ENCODE measurements at places on chromosomes 5 and 9.

- no peak for DNase-seq
Measured at GRCh38 chr5:15004506-15004905, 132.9 kb upstream of the ANKH start.

- no peak for DNase-seq
Measured at GRCh38 chr5:15715967-15716366, 216.0 kb downstream of the FBXL7 start.

GRCh38 chr9:37950561-37950960 is 46.6 kb upstream of the SLC25A51 start:
- DNase-seq = no peak

DNA sequence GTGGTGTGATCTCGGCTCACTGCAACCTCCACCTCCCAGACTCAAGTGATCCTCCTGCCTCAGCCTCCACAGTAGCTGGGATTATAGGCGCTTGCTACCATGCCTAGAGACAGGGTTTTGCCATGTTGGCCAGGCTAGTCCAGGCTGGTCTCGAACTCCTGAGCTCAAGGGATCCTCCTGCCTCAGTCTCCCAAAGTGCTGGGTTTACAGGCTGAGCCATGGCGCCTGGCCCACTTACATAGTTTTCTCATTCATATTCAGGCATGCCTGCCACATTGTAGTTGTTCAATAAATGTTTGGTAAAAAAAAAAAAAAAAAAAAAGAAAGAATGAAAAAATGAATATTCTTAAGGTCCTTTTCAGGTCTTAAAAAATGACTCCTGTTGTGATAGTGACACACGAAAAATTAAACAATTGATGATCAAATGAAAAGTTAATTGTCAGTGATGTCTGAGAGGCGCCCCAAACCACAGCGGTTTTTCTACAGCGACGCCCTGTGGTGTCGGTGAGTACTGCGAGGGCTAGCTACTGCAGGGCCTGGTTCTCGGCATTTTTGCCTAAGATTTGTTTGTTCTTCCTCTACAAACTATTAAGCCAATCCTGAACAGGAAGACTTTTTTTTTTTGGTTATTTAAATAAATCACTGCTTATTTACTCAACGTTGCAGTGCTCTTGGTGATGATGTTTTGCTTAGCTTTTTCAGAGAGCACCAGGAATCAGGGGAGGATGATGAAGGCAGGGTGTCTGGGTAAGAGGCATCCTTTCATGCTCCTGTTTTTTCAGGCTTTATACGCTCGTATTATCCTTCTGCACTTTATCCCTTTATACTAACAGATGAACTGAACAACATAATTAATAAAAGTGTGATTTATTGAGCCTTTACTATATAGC is 67.0 kb upstream of the DPYSL3 start:
- DNase-seq = peak; percentile 53

- DNase-seq = no peak
Measured at GRCh38 chr9:123615381-123615780, 259.4 kb downstream of the CRB2 start.

DNA sequence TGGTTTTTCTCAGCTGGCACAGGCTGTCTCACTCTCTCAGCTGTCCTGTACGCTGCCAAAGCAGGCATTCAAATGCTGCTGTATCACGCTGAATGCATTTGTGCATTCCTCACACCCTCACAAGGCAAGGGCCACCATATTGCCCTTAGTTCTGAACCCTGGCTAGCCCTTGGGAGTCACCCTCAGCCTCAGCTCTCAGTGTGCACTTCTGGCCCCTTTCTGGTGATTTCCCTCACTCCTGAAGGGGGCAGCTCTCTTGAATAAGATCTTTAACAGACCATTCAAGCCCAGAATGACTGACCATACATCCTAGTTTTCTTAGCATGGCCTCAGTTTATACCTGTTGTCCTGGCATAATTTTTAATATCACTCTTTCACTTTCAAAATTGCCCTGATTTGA is 84.3 kb downstream of the HTR1A start:
- DNase-seq = no peak

DNA sequence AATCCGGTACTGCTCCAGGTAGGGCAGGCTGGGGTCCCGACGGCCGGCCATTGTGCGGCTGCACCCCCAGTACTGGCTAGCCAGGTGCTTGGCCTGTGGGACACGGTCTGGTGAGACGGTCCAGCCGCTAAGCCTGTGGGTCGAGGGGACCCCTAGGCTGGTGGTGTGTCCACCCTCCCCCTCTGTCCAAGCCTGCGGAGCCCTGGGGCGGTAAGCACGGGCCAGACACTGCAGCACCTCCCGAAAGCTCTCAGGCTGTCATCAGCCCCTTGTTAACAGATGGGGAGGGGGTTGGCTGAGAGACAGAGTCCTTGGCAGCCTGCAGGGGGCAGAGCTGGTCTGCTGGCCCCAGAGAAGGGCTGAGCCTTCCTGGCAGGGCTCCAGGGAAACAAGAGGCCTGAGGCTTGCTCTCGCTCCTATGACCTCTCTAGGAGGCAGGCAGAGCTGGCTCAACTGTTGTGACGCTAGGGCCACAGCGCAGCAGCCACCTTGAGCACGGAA is 11.8 kb upstream of the MRNIP start:
- DNase-seq = no peak

DNA sequence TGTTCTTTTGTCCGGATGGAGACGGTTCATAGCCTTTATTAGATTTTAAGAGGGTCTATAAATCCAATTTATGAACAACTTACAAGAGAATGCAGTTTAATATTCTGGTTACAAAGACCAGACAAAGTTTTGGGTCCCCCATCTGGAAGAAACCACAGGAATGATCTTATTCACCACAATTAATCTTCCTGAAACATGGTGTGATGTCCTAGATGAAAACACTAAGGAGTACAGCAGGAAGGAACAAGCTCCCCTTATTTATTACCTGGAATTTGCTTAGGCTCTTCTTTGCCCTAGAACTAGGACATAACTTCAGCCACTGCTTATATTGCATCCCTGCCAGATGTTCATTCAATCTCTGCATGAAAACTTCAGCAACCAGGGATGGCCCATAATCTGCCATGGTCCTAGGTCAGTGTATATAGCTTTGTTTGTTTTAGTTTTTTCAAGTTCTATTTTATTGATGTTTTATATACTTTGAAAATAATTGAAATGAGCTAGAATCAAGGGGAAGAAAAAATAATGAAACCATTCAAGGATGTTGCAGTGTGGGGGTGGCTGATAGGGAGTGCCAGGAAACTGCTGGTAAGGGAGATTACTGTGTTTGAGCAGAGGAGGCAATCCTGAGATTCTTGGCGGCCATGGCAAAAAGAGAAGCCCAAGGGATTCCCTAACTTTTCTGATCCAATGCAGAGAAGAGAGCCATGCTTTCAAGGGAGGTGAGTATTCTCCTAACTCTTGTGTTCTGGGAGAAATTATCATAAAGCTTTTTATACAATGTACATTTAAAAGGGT is 16.8 kb downstream of the TXNDC8 start:
- DNase-seq = no peak

DNA sequence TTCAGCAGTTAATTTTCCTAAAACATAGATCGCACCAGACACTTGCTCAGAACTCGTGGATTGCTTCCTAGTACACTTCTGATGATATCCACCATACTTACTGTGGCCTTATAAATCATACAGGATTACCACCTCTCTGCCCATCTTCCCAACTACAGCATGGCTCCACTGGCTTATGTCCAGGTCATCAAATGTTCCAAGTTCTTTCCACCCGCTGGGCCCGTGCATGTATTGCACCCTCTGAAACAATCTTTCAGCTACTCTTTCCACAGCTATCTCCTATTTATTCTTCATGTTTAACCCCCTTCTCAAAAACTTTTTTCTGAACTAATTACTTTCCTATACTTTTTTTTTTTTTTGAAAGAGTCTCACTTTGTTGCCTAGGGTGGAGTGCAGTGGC is 18.5 kb downstream of the FBXW2 start:
- DNase-seq = no peak

DNA sequence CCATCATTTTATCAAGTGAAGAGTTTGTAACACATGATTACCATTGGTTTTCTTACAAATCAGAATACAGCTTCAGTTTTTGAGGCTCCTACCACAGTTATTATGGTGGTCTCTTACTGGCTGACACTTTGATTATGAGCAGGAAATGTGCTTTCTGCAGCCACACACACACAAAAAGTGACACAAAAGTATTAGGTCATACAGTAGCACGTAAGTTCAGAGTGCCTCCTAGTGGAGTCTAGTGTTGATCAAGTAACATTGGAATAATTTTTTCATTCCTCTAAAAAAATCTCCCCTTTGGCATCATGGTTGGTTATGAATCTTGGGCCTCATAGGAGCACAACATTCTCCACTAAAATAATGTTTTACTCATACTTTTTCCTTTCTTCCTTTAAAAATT is 37.6 kb downstream of the PAM start:
- DNase-seq = no peak
